ENCODE measurements at places on chromosomes 16 and 17.

DNA sequence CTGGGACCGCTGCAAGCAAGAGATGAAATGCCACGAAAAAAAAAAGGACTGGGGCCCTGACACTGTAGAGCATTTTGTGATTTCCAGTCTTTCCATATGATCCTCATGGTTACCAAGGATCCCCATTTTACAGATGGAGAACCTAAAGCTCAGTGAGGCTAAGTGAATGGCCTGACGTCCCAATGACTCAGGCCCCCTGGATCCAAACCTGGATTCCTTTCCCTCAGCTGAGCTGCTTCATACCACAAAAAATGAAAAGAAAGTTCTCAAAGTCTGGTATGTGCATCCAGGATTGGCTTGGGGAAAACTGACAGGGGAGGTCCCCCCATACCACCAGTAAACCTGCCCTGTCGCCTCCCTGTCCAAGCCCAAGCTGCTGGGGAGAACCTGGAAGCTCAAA lies 80.5 kb downstream of the TEX14 start:
- DNase-seq = no peak

- DNase-seq = no peak
Observed at GRCh38 chr16:2046893-2047329, 723 bp downstream of the NTHL1 start.

DNA sequence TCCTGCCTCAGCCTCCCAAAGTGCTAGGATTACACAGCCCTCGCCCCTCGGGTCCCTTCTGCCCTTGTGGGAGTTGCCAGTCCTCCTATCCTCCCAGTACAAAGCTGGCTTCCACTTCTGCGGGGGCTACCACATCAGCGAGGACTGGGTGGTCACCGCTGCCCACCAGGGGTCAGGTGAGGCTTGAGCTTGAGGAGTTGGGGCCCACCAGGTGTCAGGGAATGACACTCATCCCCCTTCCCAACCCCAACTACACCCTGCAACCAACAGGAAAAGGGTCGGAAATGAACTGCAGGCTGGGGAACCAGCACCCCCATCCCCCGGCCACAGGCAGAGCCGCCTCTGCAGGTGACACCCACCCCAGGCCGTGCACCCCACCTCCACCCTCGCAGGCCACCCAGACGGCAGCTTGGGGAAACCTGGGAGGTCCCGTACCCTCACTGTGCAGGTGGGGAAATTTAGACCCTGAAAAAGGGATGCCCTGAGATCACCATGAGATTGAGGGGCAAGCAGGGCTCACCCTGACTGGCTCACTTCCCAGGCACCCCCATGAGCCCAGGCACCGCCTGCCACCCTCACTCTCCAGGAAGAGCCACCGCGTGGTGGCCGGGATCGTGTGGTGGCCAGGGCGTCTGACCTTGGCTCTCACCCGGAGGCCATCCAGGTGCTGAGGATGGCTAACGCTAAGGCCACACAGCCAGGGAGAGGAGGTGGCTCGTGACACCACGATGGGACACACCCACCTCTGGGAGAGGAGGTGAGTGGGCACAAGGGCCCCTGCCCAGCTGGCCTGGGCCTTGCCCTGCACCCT lies 8.0 kb downstream of the CTRB1 start:
- no peak for DNase-seq

- DNase-seq = no peak
Observed at GRCh38 chr16:66135421-66135831, 231.1 kb upstream of the CDH5 start.

- DNase-seq = no peak
Observed at GRCh38 chr17:67358612-67359011, 7.8 kb downstream of the PSMD12 start.

DNA sequence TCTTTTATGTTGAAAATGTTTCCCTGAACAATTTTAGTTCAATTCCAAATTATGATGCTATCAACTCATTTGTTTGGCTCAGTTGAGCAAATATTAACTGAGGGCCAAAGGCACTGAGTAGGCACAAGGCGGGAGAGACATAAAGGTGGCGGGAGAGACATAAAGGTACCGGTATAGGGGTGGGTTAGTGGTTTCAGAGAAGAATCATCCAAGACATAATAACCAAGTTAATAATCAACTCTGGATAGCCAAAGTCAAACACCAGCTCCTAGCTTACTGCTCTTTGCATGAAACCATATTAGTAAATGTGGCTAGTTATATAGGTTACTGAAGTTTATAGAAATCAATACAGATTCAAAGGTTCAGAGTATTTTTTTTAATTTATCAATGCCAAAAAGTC lies 91.7 kb downstream of the RPGRIP1L start:
- DNase-seq = no peak

- no peak for DNase-seq
Observed at GRCh38 chr17:48014595-48015111, 22.9 kb downstream of the COPZ2 start.

- DNase-seq = no peak
Observed at GRCh38 chr16:77807021-77807420, 18.7 kb downstream of the VAT1L start.

DNA sequence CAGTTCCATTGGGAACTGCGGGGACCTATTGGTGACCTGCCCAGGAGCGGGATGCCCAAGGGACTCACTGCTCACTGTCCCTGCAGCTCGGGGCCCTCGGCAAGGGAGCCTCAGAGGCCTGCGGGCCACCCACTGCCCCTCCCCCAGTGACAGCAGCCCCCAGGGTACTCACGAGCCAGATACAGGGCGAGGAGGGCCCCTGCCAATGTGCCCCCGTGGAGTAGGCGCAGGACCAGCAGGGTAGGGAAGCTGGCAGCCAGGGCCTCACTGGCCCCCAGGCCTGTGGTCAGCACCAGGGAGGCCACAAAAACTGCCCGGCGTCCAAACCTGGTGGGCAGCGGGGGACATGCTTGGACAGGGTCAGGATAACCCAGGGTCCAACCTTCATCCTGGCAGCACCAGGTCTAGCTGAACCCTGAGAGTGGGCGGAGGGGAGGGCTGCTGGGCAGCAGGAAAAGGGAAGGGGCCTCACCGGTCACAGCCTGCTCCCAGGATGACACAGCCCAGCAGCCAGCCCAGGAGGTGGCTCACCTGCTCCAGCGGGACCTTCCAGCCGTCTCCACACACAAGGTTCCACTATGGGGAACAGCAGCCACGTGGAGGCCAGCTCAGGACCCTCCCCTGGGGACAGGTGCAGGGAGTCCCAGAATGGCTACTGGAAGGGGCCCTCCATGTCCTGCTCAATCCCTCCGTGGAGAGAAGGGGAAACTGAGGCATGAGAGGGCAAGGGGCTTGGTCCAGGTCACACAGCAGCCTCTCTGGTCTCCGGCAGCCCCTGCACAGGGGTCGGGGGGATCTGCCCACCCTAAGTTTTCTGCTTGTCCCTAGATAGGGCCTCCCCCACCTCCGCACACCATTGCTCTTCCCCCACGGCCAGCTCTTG lies 855 bp downstream of the SLC22A31 start:
- no peak for DNase-seq

GRCh38 chr16:67731071-67731752 lies 12.1 kb upstream of the GFOD2 start:
- DNase-seq = no peak

- DNase-seq = no peak
Observed at GRCh38 chr17:32515677-32516383, 29.0 kb downstream of the CDK5R1 start.

GRCh38 chr16:17312094-17312710 lies 158.6 kb downstream of the XYLT1 start:
- no peak for DNase-seq

GRCh38 chr16:23268561-23268960 lies 33.5 kb upstream of the SCNN1B start:
- DNase-seq = no peak

DNA sequence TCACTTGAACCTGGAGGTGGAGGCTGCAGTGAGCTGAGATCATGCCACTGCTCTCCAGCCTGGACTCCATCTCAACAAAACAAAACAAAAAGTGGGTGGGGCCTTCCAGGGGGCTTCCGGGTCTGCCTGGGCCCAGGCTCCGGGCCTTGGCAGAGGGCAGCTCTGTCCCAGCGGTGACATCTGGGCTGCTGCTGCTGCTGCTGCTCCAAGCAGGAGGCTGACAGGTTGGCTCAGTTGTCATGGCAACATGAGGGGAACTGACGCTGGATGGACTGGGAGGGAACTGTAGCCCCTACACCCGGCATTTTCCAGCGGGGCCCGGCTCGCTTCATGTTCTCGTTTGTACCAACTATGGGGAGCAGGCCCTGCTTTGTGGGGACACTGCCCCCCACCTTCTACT lies 4.0 kb downstream of the BAIAP3 start:
- DNase-seq = no peak

- DNase-seq = no peak
Observed at GRCh38 chr17:78879635-78880186, 23.3 kb downstream of the CEP295NL start.

DNA sequence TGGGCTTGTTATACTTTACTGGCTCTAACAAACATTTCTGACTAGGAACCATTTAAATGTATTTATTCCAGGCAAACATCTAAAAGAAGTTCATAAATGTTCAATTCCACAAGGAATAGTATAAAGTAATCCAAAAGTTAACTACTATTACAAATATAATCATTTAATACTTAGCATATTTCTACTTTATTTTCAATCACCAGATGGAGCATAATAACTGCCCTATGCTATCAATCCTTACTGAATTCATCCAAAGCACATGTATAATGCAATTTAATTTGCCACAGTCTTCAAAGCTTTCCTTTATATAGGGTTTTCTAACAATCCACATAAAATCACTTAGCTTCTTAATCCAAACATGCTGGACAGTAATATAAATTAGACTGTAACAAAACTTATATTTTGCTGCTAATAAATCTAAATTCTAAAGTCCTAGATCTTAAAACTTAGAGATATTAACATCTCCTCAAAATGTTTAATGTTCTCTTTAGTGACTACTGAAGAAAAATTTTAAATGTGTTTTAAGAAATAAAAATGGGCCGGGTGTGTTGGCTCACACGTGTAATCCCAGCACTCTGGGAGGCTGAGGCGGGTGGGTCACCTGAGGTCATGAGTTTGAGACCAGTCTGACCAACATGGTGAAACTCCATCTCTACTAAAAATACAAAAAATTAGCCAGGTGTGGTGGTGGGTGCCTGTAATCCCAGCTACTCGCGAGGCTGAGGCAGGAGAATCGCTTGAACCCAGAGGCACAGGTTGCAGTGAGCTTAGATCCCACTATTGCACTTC lies 5.9 kb downstream of the MEIOB start:
- no peak for DNase-seq

All from activated gamma-delta T cell treated with anti-CD3 and anti-CD28 coated beads, Interleukin-2, amount 50 U/mL, for 16 hours (primary cell).